ENCODE measurements at places on chromosomes 2 and 18.

GRCh38 chr2:234164493-234165413 lies 114.3 kb downstream of the SPP2 start:
- no peak for DNase-seq

GRCh38 chr2:26217720-26218119 lies 26.7 kb downstream of the HADHA start:
- no peak for DNase-seq

GRCh38 chr2:69907216-69907615 lies 7.7 kb upstream of the MXD1 start:
- DNase-seq, result no peak

- peak; percentile 72 for DNase-seq
These were observed 15.1 kb downstream of the CYRIA start for GRCh38 chr2:16650287-16651249.

- DNase-seq, result peak; percentile 74
These were observed 13.1 kb upstream of the ACTR3 start for GRCh38 chr2:113876503-113877387.

GRCh38 chr2:180707175-180707883 lies 273.1 kb upstream of the UBE2E3 start:
- no peak for DNase-seq

GRCh38 chr2:216649574-216649973 lies 16.4 kb downstream of the IGFBP2 start:
- DNase-seq, result no peak

- DNase-seq, result no peak
These were observed 720.3 kb downstream of the DPP10 start for GRCh38 chr2:115162494-115163293.

DNA sequence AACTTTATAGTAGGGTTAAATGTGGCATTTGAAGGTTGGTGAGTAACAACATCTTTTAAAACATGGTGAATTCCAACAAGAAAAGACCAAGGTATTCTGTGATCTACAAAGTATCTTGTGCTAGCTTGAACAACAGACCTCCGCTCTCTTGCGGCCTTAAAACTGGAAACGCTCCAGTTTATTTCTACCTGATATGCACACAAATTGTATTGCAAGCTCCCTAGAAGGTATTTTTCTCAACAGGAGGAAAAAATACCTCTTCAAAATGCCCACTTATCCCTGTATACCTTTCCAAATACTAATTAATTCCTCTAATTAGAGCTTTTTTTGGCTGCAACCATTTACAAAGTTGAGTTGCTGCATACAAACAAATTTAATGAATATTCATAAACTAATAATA lies 69.5 kb downstream of the KCNH7 start:
- no peak for DNase-seq

DNA sequence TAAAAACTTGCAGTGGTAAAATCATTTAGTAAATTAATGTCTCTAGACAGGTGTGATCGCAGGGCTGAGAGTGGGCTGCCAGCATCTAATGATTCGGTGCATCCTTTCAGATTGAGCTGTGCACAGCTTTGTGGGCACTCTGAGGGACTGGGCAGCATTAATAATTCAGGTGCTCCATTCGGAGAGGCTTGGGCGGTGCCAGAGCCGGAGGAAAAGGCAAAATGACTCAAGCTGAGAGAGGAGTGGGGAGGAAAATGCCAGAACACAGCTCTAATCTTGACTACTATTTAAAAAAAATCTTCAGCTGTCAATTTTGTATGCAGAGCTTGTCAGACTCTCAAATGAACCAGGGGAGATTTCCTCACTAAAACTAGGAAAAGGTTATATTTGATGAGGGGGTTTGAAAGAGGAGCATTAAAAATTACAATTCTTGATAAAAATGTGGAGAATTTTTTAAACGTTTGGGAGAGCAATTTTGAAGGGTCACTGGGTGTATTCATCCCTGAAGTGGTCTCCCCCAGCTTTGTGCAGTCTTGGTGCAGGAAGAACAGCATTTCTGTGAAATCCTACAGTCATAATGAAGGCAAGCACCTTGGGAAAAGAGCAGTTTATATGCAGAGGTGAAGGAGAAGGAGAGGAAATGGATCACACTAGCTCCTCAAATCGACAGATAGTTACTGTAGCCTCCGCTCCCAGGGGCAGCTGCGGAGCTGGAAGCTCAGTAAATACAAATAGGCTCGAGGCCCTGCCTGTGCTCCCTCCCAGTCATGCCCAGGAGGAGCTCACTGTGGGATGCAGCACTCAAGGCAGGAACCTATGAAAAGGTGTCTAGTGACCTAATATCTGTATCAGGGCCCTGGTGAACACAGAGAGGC lies 535.4 kb upstream of the RAB6C start:
- DNase-seq, result no peak

GRCh38 chr2:173823543-173823939 lies 141.6 kb downstream of the SP3 start:
- no peak for DNase-seq

DNA sequence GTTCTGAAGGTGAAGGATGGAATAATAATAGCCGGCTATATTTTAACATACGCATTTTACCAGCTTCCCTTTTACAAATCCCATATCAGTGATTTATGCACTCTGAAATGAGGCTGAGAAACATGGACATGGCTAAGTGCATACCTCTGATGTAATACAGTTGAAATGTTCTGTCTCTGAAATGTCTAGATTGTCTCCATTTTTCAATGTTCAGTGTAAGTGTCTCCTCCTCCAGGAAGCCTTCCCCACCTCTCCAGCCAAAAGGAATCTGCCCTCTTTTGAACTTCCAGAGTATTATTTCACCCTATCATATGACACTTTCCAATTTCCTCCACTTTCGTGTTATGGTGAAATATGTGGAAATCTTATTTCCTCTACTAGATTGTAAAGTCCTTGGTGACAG lies 29.5 kb upstream of the ME2 start:
- no peak for DNase-seq

DNA sequence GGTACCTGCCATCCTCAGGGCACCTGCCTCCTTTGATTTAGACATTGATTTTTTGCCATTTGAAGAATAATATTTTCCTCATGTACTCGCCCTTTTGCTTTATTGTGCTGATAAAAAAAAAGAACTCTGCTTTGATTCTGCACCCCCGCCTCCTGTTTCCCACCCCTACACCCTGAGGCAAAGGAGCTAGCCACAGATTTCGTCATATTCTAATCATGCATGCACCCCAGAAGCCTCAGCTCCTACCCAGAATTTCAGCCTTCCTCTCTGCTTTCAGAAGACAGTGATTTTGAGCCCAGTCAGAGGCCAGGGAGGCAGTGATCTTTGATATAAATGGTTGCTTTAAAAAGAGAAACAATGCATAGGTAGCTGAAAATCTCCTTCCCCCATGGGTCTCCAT lies 329.0 kb downstream of the PTPRM start:
- DNase-seq, result no peak

GRCh38 chr2:231124838-231125568 lies at the start of gene HTR2B:
Gene HTR2B (minus strand): TSS chr2:231125042. CDS start chr2:231123764, 1,278 bp downstream.
- no peak for DNase-seq

DNA sequence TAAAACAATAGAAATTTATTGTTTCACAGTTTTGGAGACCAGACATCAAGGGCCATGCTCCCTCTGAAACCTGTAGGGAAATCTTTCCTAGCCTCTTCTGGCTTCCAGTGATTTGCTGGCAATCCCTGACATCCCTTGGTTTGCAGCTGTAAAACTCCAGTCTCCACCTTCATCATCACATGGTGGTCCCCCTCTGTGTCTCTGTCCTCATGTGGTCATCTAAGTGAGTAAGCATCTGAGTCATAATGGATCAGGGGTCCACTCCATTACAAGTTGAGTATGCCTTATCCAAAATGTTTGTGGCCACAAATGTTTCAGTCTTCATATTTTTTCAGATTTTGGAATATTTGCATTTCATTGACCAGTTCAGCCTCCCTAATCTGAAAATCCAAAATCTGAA lies 5.6 kb upstream of the SGPP2 start:
- DNase-seq, result peak; percentile 28

DNA sequence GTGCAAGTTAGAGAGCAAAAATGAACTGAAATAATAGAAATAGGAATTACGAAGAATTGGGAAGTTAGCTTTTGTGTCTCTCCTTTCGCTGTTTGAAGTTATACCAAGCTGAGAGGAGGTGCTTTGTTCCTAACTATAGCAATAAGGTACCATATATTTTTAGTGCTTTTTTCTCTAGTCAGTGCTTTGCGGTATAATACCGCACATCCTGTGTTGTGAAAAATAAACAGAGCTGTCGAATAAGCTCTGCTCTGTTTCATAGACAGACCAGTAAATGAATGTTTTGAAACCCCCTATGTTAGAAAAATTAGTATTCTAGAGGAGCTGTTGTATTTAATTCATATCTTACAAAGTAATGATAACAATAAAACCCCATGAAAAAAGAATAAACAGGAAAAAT lies 130.8 kb downstream of the MAP4K4 start:
- no peak for DNase-seq

GRCh38 chr2:72148837-72149555 lies 1.3 kb upstream of the CYP26B1 start:
- no peak for DNase-seq

DNA sequence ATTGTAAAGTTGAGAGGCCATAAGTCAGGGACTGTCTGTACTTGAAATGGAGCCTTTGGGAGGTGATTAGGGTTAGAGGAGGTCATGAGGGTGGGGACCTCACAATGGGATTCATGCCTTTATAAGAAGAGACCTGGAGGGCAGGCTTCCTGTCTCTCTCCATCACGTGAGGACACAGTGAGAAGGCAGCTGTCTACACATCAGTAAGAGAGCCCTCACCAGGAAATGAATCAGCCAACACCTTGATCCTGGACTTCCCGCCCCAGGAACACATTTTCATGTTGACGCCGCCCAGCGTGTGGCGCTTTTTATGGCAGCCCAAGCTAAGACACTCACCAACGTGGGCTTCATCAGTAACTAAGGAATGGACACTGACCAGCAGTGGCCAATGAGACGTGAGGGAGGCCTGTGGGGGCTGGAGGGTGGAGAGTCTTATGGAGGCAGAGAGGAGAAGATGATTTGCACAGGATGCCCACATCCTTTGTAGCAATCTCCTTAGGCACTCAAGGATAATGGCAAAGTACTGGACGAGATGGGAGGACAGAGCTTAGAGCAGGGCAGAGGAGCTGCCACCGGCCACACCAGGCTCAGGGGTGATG lies 162.7 kb downstream of the EIPR1 start:
- DNase-seq, result peak; percentile 54

- peak; percentile 100 for DNase-seq
These were observed 27.6 kb downstream of the MRPL33 start for GRCh38 chr2:27798948-27799645.

- no peak for DNase-seq
These were observed 61.6 kb downstream of the ICOS start for GRCh38 chr2:203997980-203998809.

DNA sequence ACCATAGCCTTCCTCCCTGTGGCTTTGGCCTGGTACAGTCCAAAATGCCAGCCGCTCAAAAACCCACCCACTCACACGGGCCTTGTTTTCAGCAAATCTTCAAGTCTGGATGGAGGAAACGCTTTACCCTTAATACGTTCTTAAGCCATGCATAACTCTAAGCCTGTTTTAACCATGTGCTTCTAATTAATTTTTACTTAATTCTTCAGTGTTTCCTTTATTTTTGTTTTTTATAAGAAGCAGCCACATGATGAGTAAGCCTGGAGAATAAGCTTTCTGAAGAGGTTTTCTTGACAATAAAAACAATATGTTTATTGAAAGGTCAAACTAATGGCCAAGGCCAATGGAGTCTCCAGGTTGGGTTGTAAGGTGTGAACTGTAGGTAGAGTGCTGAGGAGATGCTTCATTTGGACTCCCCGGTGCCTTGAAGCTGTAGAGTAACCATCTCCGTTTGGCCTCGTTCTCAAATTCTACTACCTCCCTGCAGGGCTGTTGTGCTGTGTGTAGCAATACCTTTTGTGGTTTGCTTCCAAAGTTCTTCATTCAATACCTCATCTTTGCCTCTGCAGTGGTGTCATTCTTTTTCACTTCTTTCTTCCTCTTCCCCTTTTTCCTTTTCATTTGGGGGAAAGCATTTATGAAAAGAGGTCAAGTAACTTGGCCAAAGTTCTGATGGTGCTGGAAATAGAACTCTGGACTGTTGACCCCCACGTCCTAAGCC lies 113.7 kb downstream of the PRKCE start:
- DNase-seq, result no peak

GRCh38 chr18:23875966-23876895 lies 138.3 kb upstream of the TTC39C start:
- no peak for DNase-seq

DNA sequence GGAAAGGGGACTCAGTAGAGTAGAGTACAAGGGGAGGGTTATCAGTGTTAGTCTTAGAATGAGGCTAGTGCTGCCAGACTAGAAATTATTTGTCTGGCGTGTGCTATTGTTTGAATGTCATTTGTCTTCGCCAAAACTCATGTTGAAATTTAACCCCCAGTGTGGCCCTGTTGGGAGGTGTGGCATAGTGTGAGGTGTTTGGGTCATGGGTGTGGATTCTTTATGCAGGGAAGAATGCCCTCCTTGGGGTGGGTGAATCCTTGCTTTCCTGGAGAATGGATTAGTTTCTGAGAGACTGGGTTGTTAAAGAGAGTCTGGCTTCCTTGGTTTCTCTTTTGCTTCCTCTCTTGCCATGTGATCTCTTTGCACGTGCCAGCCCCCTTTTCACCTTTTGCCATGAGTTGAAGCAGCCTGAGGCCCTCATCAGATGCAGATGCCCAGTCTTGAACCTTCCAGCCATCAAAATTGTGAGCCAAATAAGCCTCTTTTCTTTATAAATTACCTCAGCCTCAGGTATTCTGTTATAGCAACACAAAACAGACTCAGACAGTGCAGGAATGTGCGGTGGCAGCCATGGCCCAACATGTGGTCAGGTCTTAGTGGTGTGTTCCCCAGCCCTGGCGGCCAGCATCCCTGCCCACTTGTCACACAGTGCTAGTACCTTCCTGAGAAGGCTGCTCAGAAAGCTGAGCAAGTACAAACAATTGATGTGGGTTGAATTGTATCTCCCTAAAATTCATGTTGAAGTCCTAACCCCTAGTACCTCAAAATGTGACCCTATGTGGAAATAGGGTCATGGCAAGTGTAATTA lies 48.4 kb upstream of the NAB1 start:
- DNase-seq, result no peak

Data from HT1080 (cell line).